ENCODE measurements at places on chromosomes 3 and 15.

- no peak for DNase-seq
These were observed 3.4 kb downstream of the KLF15 start for GRCh38 chr3:126353694-126354321.

DNA sequence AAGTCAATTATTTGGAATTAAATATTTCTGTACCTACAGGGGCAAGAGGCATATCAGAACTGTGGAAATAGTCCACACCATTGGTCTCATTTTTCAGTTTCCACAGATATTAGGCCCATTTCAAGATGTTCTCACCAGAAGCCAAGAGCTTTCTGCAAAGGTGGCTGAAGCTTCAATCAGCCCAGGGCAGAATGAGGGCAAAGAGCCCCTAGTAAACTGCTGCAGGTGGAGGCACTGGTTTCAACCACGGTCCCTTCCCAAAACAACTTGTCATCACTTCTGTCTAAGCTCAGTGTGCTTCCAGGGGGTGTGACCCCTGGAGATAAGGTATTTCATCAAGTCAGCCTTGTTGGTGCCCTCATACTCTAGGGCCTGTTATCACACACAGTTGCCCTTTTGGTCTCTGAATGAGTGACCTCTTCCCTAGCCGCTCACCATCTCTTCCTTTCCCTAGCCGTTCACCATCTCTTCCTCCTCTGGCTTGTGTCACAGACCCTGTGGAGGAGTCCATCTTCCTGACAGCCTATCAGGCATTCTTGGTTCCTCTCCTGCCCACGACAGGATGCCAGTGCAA is 21.2 kb downstream of the IL17RD start:
- DNase-seq: no peak

GRCh38 chr15:70429056-70429722 is 331.5 kb upstream of the TLE3 start:
- no peak for DNase-seq

DNA sequence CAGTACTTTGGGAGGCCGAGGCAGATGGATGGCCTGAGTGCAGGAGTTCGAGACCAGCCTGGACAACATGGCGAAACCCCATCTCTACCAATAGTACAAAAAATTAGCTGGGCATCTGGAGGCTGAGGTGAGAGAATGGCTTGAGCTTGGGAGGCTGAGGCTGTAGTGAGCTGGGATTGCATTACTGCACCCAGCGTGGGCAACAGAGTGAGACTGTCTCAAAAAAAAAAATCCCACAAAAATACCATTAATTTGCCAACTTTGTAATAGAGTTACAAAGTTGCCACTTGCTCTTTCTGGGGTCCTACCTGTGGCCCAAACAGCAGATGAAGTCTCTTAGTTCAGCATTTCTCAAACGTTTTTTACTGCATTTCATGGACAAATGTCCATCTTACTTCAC is 6.0 kb upstream of the TFRC start:
- no peak for DNase-seq

GRCh38 chr3:39226106-39226741 is 33.8 kb upstream of the XIRP1 start:
- no peak for DNase-seq

- DNase-seq: no peak
These were observed 27.1 kb upstream of the OSBPL11 start for GRCh38 chr3:125622381-125622791.

DNA sequence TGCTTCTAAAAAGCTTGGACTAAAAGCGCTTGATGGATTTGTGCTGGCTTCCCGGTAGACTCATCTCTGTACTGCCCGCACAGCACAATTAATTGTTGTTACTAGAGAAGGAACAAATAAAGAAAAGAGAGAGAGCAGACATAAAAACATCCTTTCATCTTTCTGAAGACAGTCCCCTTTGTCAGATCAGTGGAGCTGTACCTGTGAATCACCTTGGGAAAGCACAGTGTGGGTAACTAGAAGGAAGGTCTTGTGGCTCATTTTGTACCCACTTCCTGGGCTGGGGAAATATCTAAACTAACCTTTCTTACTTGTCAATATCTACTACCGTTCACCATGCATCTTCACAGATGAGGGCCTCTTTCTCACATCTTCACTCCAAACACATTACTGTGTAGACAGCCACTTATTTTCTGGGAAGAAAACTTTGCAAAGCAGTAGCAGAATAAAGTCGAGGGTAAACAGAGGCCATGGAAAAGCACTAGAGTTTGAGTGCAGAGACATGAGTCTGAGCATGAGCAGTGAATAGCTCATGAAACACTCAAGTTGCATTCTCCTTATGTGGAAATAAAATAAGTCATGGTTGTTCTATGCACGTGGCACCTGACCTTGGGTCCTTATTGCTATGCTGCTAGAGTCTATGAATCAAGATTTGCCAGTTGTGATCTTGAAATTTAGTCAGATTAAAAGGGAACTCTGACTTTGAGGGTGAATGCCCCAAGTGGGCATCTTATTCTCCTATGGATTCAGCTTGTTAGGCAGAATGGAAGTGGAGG is 169.3 kb downstream of the LPP start:
- no peak for DNase-seq

DNA sequence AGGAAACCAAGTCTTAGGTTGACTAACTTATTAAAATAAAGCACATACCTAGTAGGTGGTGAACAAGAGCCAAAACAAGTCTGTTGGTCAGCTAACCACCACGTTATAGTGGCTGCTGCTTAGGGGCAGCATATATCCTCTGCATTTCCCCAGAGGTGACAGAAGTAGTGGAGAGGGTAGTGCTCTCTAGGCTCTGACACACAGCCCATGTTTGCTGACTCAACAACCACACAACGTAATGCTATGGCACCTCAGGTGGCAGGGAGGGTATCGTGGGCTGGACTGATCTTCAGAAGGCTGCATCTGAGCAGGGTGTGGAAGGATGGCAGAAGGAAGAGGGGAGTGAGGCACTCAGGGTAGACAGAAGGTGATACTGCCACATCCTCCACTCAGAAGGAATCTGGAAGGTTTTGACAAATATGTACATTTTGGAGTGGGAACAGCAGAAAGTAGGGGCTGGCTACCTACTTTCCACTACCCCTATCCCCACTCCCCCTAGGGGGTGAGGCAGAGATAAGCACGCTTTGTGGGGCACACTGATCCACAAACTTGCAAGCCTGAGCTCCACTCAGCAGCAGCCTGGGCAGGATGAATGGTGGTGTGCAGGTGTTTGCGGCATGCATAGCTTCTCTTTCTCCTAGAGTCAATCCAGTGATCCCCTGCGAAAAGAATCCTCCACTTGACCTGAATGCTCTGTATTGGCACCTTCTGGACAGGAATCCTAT is 178.1 kb downstream of the RORA start:
- DNase-seq: no peak

DNA sequence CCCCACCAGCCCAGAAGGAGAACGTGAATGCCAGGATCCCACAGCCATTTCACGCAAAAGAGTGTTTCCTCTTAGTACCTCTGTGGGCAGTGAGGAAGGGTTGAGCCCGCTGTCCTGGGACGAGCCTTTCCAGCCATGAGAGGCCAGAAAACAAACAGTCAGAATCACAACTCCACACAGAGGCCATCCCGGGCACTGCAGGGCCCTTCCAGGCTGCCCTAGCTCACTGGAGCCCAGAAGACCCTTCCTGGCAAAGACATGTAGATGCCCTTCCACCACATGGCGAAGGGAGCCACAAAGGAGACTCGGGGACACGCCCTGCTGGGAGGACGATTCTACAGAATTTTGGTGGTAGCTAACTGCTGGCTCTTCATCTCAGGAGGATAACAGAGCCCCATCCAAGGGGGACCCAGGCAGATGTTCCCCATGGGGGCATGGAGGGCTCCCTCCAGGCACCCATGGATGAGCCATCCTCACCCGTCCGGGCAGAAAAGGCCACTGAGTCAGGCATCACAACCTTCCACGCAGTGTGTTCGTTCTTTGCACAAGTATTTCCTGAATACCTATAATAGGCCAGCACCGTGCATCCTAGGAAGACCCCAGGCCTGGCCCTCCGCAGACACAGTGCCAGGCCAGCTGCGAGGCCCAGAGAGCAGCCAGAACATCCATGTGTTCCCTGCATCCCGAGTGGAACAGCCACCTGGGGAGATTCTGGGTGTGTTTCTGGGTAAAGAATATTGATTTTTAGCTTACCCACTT is 47.2 kb downstream of the SLC12A8 start:
- DNase-seq: no peak

- no peak for DNase-seq
These were observed 74.4 kb upstream of the MDFIC2 start for GRCh38 chr3:70386846-70387245.

- no peak for DNase-seq
These were observed 1.6 kb upstream of the SIN3A start for GRCh38 chr15:75452865-75453702.

GRCh38 chr3:24047513-24047912 is 102.4 kb downstream of the NR1D2 start:
- no peak for DNase-seq

GRCh38 chr3:81295906-81296577 is 465.4 kb downstream of the GBE1 start:
- no peak for DNase-seq

GRCh38 chr3:169234618-169235017 is 428.9 kb downstream of the MECOM start:
- DNase-seq: no peak

- peak; percentile 18 for DNase-seq
These were observed 36.7 kb downstream of the CIP2A start for GRCh38 chr3:108552267-108553159.

GRCh38 chr3:101518421-101518871 is 5.4 kb upstream of the SENP7 start:
- DNase-seq: no peak

GRCh38 chr3:154431043-154431442 is 1.1 kb upstream of the GPR149 start:
- no peak for DNase-seq

DNA sequence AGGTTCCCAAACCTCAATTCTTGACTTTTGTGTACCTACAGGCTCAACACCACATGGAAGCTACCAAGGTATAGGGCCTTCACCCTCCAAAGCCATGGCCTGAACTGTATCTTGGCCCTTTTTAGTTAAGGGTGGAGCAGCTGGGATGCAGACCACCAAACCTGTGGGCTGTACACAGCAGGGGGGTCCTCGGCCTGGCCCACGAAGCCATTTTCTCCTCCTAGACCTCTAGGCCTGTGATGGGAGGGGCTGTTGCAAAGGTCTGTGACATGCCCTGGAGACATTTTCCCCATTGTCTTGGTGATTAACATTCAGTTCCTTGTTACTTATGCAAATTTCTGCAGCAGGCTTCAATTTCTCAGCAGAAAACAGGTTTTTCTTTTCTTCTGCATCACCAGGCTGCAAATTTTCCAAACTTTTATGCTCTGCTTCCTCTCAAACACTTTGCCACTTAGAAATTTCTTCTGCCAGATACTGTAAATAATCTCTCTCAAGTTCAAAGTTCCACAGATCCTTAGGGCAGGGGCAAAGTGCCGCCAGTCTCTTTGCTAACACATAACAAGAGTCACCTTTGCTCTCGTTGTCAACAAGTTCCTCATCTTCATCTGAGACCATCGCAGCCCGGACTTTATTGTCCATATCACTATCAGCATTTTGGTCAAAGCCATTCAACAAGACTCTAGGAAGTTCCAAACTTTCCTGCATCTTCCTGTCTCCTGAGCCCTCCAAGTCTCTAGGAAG is 90.9 kb upstream of the PLXND1 start:
- DNase-seq: no peak

DNA sequence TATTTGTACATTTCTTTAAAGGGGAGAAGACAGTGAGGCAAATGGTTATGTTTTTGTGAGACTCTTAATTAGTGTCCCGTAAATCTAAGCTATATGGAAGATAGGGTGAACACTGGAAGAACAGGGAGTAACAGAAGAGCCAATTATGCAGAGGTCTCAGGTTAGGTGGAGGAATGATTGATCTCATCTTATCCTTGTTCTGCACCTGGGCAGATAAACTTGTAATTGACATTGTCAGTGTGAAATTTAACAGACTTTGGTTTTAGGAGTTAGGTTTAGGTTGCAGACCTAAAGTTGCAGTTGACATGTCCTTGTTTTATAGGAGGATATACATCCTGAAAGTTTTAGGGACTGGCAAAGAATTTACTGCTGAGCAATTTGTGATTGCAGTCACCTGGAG is 3.1 kb upstream of the TWF2 start:
- no peak for DNase-seq

- no peak for DNase-seq
These were observed 540.9 kb upstream of the MDFIC2 start for GRCh38 chr3:70853161-70853944.

- no peak for DNase-seq
These were observed 5.2 kb upstream of the ZXDC start for GRCh38 chr3:126480861-126481260.

DNA sequence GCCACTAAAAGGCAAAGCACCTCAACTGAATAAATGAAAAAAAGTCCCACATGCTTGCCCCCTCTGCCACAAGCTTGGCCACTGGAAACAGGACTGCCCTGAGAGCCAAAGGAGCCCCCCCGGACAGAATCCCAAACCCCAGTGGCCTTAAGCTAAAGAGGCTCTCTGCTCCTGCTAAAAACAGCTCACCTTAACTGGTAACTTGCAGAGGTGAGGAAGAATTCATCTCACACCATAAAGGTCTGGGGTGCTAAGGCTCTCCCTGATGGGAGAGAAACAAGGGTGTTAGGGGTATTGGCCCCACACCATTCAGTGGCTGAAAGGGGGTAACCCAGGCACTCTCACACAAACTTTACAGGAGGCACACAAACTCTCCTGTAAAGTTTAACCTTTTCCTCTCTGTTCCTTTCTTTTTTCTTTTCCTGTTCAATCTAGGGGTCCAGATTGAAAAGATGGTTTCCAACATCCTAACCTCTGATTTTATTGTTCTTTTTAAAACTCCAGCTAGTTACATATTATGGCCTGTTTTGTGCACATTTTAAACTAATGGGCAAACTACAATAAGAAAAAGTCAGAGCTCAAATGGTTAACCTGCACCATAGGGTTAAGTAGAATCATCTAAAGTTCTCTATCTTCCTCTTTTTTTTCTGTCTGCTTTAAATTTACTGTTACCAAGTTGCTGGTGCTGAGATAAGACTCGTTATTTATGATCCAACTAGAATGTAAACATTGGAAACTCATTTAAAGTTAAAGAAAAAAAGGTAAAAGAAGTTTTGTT is 19.9 kb downstream of the TRANK1 start:
- no peak for DNase-seq

GRCh38 chr3:141201122-141201521 is 30.5 kb upstream of the PXYLP1 start:
- no peak for DNase-seq

- DNase-seq: no peak
These were observed 912.7 kb upstream of the NR2F2 start for GRCh38 chr15:95417761-95418160.

DNA sequence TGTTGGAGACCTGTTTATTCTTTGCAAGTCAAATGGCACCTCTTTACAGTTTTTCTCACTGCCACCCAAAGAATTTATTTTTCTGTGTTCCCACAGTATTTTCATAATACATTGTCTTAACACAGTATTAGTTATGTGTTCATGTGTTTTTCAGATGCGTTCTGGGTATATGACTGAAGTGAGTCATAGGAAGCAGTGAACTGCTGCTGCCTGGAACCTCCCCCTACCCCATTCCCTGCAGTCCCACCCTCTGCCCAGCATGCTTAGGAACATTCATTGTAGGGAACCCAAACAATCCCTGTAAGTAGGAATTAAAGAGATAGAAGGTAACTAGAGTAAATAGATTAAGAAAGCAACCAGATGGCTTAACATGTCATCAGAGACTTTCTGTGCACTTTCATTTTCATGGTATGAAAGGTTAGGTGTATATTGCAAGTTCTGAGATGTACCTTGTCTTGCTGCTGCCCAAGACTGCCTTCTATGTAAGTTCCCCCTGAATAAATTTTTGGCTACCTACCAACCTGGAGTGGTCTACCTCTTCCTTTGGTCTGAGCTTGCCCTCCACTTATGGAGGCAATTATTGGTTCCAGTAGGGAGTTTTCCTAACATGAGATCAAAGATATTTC is 21.9 kb upstream of the SQOR start:
- DNase-seq: no peak
